ENCODE measurements at places on chromosomes 7 and 10.

DNA sequence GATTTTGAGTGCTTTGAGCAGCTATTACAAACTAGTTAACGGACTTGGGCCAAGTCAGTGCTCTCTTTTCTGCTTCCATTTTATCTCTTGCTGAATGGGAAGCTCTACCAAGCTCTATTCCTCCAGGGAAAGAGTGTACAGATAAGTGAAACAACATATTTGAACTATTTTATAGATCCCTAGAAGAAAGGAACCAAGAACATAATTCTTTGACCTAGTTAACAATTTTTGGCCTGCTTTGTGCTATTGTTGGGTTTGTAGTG, 244.8 kb downstream of the PRKG1 start:
- no peak for DNase-seq

DNA sequence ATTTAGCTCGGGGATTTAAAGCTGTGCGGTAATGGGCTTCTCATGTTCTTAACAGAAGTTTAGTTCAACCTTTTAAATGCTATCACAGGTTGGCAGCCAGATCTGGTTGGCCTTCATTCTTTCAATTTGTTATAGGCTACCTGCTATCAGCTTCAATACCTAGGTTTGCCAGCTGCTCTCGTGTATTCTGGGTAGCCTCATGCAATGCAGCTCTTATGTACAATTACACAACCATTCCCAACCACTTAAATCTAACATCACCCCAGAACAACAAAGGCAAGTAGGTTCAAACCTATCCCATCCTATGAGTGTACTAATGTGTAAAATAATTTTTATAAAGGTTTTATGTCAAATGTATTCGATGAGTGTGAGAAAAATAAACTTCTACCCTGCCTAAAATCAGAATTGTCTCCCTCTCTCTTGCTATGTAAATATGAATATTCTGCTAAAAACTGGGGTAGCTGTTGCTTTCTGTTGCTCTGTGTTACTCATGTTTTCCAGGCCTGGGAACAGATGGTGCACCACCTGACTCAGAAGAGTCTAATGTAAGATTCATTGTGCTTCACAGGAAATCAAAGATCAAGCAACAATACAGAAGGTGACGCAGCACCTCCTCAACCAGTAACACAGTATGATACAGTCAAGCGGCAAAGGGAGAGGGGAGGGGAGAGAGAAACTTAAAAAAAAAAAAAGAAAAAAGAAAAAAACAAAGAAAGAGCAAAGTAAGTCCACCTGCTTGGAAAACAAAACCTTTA, 188.6 kb downstream of the ETV1 start:
- DNase-seq = no peak

DNA sequence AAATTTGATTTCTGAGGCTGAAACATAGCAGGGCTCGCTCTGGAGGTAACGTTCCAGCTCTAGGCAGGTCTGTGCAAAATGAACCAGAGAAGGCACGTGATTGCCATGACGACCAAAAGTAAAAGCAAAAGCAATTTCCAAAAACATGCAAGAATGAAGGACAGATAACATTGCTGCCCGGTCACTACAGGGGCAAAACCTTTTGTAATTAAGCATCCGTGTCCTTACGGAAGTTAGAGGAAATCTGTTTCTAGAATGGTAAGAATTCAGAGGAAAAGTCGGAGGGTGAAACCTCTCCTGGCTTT, 2.9 kb downstream of the KLF6 start:
- no peak for DNase-seq

DNA sequence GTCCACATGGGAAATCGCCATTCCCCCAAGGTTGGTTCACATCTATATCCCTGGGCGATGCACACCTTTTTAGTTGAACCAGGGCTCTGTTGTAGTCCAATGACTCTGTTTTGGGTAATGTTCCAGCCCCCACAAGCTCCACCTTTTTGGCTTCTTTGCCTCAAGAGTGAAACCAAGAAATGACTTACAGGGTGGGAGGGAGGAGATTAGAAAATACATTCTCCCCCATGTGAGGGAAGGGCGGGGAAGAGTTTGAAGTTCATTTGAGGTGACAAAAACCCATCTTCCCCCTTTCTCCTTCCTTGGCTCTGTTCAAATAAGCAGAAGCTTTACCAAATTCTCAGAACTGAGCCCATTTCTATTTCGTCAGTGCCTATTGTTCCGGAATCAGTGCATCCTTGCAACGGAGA, 82.8 kb downstream of the GATA3 start:
- DNase-seq = no peak

GRCh38 chr10:62454687-62455397, 80.7 kb downstream of the ZNF365 start:
- DNase-seq = no peak

DNA sequence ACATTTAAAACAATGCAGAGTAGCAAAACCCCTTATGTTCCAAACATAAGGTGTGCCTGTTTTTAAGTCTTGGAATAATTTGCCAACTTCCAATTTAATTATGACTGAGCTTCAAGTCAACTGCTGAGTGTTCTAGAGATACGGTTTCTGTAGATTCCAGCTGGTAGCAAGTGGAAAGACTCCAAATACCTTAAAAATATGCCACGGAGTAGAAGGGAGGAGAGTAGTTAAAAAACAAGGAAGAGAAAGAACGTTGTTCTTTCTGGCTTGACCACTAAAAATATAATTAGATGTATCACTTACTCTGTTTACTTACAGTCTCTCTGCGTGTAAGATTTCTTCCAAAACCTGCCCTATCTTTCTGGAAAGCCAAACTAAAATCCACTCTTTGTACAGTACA, 24.5 kb upstream of the ABLIM1 start:
- DNase-seq = no peak

DNA sequence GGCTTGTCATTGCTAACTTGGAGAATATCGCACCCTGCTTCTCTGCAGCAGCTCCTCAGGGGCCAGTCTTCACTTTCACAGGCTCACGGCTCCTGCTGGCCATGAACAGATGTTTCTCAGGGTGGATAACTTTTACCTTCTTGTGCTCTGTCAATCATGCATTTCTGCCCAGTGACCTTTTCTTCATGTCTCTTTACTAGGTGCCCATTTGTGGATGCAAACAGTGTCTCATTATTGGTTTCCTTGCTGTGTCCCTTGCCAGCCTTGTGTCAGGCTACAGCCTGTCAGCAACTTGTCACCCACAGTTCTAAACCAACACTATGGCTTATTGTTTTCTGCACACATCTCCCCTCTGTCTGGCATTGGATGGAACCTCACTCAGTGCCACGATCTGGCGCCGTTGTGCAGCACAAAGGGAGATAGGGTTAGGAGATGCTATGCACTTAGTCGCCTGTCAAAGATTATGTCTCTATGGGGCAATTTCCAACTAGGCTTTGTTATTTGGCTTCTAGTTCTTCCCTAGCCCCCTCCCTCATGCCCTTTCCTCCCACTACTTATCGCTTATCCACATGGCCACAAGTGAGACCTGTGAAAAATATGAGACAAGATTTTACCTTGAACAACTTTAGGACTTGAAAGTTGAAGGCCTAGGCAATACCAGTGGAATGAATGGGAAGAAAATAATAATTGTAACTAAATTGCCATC, 45.7 kb upstream of the NXPH1 start:
- peak; percentile 17 for DNase-seq

DNA sequence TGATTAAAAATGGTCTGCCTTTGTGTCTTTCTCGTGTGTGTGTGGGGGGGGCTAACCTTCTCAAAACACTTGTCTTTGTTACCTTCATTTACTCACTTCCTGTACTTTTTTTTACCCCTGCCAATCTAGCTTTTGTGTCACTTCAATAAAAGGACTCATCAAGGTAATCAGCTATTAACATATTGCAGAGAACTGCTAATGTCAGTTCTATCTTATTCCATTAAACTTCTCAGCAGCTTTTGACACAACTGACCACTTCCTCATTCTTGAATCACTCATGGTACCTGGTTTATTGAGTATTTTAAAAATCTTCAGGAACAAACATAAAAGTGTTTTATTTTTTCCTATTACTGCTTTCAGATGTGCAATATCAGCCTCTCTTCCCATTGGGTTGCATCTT, 59.8 kb downstream of the SLC25A40 start:
- DNase-seq = no peak

DNA sequence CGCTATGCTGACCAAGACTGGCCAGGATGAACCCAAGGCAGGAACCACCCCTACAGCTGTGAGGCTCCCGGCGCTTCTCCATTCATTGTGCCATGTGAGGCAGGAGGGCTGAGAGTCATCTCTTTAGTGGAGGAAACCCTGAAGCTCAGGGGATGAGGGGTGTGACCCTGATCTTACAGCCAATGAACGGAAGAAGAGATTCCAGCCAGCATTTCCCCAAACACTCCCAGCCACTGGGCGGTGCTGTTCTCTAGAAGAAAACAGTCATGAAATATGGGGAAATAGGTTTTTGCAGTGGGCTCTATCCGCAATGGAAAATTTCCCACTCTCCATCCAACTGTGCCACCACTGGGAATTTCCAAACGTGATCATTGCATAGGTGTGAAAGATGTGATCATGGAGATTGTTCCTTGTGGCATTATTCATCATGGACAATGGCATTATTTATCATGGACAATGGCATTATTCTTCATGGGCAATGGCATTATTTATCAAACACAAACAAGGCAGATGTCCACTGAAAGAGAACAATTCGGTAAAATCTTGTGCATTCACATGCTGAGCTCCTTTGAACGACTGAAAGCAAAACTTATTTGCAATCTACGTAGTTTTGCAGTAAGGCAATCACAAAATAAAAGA, 14.0 kb upstream of the SLC18A2 start:
- no peak for DNase-seq

DNA sequence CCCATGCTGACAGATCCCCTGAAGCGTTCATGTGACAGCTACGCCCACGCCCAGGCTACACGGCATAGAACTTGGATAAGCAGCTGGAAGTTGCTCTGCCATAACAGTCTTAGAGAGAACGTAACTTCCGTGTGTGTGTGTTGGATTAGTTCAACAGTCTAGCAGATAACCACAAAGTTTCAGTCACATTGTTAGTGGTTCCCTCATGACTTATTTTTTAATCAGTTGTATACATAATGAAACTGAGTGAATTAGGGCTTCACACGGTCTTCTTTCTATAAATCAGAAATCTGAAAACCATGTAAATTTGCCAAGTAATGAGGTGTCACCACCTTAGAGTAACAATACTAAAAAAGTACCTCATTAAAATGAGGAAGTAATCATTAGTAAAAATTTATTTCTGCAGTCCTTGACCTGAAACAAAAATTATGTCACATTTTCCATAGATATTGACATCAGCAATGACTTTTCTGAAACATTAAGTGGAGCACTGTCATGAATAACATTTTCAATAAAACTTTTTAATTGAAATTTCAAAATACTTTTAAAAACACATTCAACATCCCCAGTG, 21.7 kb upstream of the MACC1 start:
- DNase-seq = no peak

DNA sequence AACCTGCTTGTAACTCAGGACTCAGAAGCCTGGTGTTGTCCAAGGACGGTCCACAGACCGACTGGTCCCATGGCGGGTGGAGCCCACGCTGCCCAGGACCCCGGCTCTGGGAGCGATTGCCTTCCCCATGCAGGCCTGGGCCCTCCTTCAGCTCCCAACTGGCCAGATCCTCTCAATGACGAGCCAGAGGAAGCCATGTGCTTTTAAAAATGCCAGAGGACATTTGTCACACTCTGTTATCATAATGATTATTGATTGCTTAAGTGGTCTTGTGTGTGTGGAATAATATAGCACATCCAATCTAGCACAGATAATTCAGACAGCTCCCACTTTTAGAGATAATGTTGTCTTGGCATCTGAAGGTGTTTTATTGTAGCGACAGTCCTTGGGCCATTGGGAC, 22.6 kb upstream of the OGDHL start:
- no peak for DNase-seq

DNA sequence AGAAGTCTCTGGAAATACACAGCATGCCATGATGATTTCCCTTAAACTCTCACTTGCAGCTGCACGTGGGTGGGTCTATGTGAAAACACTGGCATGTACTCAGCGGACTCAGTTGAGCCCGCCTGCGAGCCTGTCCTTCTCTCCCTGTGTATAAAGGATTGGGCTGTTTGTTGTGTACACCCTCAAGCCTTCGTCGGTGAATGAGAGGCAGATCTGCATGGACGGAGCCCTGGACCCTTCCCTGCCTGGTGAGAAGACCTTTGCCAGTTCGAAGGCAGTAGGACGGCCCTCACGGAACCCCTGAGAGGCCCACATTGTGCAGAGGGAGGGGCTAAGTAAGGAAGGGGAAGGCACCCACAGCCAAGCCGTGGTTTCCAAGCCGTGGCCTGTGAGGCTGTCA, 121.2 kb downstream of the WDFY4 start:
- peak; percentile 24 for DNase-seq

- DNase-seq = no peak
These were observed 570.7 kb downstream of the REEP3 start for GRCh38 chr10:64091897-64092296.

DNA sequence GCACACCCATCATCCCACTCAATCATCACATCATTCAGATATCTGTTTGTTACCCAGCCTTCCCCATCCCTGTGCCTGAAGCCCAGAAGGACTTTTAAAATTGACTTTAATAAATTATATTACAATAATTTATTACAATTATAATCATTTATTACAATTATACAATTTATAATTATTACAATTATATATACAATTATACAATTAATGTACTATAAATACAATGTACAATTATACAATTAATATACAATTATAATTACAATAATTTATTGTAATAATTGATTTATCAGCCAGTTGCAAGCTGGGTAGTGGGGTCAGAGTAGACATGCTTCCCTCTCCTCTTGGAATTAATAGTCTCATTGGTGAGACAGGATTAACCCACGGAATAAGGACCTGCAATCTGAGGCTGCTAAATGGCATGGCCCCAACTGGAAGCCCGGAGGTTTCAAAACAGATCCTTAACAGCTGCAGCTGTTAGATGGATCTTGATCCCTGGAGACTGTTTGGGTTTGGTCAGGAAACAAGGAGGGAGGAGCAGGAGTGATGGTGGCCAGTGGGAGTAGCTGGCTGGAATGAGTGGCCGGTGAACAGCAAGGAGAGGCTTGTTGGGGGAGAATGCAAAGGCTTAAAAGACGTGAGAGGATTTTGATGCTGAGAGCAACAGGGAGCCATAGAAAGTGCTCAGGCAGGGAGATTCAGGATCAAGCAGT, 402.8 kb upstream of the PODXL start:
- no peak for DNase-seq
